ENCODE measurements at places on chromosomes 5 and 9.

- no peak for DNase-seq
These were observed 59.0 kb downstream of the UBAP1 start for GRCh38 chr9:34237836-34238235.

GRCh38 chr5:72598401-72599064 lies 91.3 kb upstream of the ZNF366 start:
- DNase-seq, result no peak

DNA sequence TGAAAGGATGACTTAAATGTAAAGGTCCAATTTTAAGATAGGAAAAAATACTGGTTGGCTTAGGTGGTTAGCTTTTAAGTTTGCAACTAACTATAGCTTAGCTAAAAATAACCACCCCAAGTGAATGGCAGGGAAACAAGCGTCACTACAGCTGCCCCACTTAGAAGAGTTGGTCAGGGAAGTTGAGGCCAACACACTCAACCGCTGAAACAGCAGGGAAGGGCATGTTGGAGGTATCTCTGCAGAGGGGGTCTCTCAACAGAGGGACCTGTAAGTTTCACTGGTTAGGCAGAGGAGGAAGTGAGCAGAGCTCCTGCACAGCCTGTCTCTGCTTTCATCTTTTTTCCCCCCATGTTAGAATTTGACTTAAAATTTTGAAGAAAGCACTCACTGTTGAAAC lies 75.3 kb downstream of the LHFPL2 start:
- no peak for DNase-seq

DNA sequence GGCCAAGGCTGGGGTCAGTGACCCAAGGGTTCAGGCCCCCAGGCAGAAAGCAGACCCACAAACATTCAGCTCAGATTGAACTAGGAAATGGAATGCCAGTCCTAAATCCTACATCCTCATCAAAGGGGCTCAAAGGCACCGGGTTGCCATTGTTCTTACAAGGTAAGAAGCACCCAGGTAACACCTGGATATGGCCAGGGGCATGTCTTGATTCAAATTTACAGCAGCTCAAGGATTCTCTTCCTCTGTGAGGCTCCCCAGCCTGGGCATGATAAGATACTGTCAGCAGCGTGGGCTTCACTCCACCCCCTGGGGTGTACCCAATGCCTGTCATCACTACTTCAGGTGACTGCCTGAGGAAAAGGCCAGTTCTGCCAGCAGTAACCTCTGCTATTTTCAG lies 92.1 kb upstream of the FSTL4 start:
- no peak for DNase-seq

DNA sequence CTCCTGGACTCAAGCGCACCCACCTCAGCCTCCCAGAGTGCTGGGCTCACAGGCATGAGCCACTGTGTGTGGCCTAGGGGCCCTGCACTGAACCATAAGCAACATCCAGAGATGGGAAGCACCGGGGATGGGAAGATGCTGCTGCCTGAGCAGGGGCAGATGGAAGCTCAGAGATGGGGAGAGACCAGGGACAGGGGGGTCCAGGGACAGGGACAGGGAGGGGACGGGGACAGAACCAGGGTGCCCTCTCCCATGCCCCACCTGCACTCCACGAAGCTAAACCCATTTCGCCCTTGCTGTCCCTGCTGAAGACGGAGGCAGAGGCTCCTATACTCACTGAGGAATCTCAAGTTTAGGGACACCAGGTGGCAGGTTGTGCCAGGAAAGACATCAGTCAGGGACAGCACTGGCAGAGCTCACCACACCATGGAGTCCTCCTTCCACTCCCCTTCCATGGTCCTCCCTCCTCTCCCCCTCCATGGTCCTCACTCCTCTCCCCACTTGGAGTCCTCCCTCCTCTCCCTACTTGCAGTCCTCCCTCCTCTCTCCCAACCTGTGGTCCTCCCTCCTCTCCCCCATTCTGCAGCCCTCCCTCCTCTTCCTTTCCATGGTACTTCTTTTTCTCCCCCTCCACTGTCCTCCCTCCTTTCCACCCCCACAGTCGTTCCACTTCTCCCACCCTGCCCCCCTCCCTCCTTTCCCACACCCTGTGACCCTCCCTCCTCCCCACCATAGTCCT lies 45.5 kb upstream of the LRRC14B start:
- no peak for DNase-seq

DNA sequence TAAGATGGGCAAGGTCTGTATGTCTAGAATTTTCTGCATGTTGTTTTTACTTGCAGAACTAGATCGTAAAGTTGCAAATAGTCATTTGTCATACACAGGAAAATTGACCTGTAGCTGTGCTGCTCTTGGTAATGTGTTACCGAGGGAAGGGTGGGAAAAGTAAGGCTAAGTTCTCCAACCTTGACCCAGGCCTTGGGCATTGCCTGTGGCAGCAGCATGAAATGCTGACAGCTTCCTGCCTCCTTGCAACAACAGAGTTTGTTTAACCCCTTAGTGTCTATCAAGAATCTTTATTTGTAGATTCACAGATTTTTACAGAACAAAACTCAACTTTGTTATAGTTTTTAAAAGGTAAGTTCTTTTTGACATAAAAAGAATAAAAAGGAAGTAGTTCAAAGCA lies 48.3 kb downstream of the ERCC6L2 start:
- no peak for DNase-seq

- DNase-seq, result no peak
These were observed 3.6 kb downstream of the FBXO38 start for GRCh38 chr5:148387325-148387724.

GRCh38 chr9:137700911-137701310 lies 82.1 kb downstream of the EHMT1 start:
- no peak for DNase-seq

DNA sequence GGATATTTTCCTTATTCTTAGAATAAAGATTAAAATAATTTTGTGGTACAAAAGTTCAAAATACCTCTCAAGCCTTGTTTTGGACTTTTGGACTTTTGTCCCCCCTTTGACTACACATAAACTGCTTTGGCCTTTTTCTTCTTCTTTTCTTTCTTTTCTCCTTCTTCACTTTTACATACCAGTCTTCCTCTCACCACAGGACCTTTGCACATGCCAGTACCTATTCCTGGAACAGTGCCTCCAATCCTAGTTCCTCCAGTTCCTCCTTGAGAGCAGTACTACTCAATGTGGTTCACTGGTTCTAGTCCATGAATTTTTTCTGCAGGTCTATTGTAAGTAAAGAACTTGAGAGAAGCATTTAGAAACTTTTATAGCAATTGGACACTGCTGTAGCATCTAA lies 136.5 kb downstream of the STK32A start:
- DNase-seq, result no peak

DNA sequence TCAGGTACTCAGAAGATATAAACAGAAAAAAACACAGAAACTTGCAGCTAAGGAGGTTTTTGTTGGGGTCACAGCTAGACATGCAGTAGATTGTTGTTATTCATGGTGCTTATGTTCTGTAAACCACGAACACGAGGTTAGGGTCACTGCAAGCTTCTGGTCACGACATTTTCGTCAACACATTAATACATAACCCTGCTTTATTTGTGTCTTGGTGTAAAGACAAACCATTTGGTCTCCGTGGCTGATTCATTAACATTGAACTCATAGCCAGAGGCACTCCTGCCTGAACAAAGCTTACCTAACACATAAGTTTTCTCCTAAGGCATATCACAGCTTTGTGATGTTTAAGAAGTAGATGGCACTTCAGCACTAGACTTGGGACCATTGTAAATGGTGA lies 16.9 kb downstream of the TEK start:
- DNase-seq, result no peak

- no peak for DNase-seq
These were observed 130.6 kb upstream of the EPB41L4A start for GRCh38 chr5:112549605-112550166.

- DNase-seq, result no peak
These were observed 53.9 kb downstream of the PAM start for GRCh38 chr5:102809033-102809432.

DNA sequence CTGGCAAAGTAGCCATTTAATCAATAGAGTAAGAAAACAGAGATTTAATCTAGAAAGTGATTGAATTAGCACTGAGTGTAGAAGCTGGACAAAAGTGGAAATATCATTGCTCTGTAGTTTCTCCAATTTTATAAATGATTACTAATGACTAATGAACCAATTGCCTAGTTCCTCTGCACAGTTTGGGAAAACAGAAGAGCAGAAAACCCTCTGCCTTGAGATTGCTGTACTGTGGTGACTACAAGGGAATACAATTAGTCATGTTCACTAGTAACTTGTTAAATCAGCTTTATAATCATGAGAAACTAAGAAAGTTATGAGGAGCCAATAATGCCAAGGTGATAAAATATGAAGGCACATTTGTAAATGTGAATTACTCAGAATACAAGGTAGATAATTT lies 21.1 kb upstream of the C6 start:
- DNase-seq, result no peak

GRCh38 chr5:15571081-15571480 lies 71.1 kb downstream of the FBXL7 start:
- no peak for DNase-seq

DNA sequence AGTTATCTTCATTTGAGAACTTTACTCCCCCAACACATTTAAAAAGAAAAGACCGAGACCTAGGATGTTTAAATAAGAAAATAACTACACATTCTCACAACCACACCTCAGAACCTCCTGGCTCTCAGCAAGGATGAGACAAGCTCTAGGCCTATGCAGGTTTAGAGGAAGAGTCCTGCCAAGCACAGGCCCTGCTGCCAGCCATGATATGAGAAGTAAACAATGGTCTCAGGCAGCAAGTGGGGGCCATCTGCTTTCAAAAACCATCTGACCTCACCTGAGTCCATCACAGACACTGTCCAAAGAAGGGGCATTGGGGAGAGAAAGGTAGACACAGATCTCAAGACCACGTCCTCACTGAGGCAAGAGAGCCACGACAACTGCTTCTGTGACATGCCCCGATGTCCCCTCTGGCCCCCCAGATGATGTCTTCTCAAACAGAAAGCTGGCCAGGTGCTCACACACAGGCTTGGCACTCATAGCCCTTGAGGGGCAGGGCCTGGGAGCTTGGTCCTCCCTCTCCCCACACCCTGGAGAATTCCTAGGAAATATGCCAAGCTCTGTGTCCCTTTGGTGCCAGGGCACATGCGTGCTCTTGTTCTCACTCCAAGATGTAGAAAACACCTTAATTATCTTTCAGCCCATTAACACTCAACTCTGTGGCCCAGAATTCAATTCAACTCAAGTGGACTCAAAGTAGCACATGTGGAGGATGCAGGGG lies 150.4 kb downstream of the FSTL4 start:
- DNase-seq, result no peak

DNA sequence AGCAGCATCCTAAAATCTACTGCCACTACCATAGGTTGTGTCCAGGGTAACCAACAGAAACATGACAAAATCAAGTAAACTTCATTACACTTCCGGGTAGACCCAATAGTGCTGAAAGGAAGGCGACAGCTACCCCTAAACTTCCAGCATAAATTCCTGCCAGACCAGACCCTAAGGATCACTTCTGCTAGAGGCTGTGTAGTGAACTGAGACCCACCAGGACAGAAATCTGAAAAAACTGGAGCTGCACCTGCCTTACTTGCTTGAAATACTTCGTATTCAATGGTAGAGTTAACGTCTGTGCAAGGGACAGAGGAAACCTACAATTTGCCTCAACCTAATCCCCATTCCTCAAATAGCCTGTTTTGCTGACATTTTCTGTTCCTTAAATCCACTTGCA lies 1.0 kb upstream of the SECISBP2 start:
- no peak for DNase-seq

DNA sequence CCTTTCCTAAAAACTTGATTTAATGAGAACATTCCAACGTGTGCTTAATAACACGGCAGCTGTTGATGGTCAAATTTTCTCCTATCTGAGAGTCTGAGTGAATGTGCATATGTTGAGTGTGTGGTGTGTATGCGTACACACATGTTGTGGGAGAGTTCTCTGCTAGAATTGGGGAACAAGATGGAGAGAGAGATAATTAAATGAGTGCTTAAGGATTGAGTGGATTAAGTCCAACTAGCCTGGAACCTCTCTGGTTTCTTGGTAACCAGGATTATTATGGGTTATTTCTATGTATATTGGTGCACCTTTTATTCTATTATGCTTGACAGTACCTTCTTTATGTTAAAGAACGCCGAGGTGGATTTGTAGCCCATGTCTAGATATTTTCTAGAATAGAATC lies 36.4 kb upstream of the TNFAIP8 start:
- DNase-seq, result no peak

DNA sequence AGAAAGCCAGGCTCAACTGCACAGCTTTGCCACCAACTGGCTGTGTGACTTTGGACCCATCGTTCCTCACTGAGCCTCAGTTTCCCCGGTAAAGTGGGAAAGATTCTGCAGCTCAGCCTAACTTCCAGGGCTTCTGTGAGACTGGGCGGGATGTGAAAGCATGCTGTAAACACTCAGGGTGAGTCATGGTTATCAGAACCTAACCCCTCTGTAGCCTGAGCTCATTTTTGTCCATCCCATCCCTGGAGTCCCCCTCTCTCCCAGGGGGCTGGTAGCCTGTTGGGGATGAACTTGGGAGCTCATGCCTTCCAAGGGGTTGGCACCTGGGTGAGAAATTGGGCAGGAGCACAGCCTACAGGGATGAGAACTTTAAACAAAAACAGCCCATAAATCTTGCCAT lies 2.3 kb downstream of the CCDC69 start:
- no peak for DNase-seq

DNA sequence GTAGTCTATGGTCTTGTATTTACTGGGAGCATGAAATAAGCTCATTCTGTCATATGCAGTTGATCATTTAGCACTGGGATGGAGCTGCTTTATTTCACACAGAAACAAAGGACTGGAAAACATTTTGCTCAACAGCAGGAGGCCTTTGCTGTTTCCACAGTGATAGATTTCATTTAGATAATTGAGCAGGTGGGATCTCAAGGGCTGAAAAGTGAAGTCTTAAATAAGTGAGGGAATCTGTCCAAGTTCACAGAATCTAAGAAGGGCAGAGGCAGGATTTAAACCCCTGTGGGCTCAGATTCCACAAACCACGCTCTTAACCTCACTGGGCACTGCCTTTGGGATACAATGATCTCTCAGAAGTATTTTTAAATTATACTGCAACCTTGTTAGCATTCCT lies 47.8 kb downstream of the PRLR start:
- no peak for DNase-seq

GRCh38 chr5:172303162-172303561 lies 19.6 kb upstream of the UBTD2 start:
- no peak for DNase-seq

GRCh38 chr9:105672711-105673234 lies 10.5 kb downstream of the TAL2 start:
- no peak for DNase-seq

- no peak for DNase-seq
These were observed 141.4 kb downstream of the EBF1 start for GRCh38 chr5:158958021-158958994.

- no peak for DNase-seq
These were observed 20.7 kb upstream of the STARD4 start for GRCh38 chr5:111532886-111533582.

GRCh38 chr9:108654566-108654965 lies 201.2 kb downstream of the ACTL7B start:
- no peak for DNase-seq

GRCh38 chr5:74239261-74239660 lies 401.3 kb downstream of the ENC1 start:
- no peak for DNase-seq

DNA sequence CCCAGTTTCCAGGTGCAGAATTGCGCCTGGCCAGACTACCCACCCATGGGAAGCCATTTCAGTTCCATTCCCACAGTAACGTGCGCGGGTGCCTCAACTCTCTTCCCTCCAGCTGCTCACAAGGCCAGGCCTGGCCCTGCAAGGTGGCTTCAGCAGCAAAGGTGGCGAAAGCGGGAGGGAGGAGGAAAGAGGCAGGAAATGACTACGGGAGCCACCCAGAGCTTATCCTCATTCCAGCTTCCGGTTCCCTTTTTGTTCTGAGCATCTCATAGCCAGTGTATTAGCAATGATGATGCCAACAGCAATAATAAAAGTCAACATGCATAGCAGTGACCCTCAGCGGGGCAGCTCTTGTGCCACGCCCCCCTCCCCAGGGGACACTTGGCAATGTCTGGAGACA lies 101.5 kb upstream of the BOD1 start:
- DNase-seq, result no peak

Data from NCI-H1694 treated with DMSO at 0.1 percent for 48 hours (cell line).